ENCODE measurements at places on chromosomes 4 and X.

GRCh38 chr4:155854582-155855226 is 11.4 kb downstream of the ASIC5 start:
- no peak for DNase-seq

DNA sequence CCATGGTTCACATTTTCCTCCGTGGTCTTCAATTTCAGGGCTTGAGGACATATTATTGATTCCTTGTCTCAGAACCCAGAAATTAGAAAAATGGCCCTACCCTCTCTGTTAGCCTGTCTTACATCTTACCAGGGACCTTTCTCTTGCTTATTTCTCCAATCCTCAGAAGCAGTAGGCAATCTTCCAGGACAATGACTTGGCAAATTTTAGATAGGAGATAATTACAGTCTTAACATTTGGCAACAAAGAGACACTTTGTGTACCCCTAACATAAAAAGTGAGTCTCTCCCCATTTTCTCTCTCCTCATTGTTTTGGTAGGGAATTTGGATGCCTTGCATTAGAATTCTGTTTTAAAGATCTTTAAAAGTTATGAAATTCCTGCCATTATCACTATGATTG is 778.1 kb upstream of the SLIT2 start:
- DNase-seq = no peak

DNA sequence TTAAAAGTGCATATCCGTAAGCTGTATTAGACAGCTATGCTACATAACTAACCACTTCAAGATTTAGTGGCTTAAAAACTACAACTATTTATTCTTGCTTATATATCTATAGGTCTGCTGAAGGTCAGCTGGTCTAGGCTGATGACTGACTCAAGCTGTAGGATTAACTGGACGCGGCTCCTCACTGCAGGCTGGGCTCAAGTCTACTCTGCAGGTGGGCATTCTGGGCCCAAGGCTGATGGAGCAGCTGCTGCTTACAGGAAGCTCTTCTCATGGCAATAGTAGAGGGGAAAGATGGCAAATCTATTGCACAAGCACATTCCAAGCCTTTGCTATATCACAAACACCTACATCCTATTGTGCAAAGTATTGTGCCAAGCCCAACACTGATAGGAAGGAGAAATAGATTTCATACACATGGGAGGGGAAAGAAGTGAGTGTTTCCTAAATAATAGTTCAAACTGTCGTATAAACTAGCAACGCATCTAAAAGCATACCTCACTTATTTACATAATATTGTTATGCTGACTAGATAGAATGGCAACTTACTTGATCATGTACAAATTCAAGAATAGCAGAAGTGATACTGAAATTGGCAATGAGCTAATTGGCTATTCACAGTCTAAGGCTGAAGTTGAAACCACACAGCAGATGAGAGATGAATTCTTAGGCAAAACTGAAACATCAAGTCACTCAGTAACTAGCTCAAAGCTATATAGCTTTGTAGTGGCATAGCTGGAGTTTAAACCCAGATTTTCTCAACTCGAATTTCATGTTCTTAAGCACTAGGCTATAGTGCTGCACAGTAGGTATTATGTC is 263.8 kb downstream of the NKX6-1 start:
- no peak for DNase-seq

DNA sequence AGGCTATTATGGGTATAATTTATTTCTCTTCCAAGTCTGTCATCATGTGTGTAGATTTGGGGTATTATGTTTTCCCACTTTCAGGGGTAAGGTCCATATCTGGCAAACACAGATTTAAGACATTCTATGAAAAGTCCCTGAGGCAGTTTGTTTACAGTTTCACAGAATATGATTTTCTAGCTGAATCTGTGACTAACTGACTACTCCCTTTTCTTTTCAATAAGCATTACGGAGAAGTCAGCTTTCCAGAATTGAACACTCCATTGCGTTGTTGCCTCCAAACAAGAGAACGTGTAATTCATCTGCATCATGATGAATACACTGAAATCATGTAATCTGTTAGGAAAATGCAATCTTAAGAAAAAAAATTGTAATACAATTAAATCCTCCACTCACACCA is 226.7 kb upstream of the SFRP2 start:
- DNase-seq = no peak

GRCh38 chrX:129823522-129823921 is 20.2 kb downstream of the ZDHHC9 start:
- no peak for DNase-seq

DNA sequence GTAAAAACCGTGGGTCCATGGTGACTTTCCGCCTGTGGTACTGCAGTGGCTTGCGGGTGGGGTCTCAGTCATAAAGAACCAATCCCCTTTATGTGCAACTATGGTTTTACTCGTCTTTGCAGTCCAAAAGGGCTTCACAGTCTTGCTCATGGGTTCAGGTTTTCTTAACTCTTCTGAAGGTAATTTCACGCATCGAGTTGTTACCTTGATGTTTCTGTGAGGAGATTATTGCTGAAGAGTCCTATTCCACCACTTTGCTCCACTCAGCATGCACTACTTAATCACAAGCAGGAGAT is 41.5 kb downstream of the F8 start:
- no peak for DNase-seq

GRCh38 chr4:77911091-77911490 is 48.5 kb downstream of the MRPL1 start:
- no peak for DNase-seq

Data from activated CD8-positive, alpha-beta memory T cell treated with anti-CD3 and anti-CD28 coated beads for 4 hours (primary cell).